NCI-H2081 treated with DMSO at 0.1 percent for 48 hours (cell line): ENCODE measurements at places on chromosomes 11 and 22.

GRCh38 chr11:123434911-123435310, 4.8 kb downstream of the GRAMD1B start:
- no peak for DNase-seq

- DNase-seq, result no peak
Measured at GRCh38 chr11:61111786-61112517, 9.7 kb downstream of the CD5 start.

- no peak for DNase-seq
Measured at GRCh38 chr22:17559188-17559587, 4.1 kb upstream of the SLC25A18 start.

DNA sequence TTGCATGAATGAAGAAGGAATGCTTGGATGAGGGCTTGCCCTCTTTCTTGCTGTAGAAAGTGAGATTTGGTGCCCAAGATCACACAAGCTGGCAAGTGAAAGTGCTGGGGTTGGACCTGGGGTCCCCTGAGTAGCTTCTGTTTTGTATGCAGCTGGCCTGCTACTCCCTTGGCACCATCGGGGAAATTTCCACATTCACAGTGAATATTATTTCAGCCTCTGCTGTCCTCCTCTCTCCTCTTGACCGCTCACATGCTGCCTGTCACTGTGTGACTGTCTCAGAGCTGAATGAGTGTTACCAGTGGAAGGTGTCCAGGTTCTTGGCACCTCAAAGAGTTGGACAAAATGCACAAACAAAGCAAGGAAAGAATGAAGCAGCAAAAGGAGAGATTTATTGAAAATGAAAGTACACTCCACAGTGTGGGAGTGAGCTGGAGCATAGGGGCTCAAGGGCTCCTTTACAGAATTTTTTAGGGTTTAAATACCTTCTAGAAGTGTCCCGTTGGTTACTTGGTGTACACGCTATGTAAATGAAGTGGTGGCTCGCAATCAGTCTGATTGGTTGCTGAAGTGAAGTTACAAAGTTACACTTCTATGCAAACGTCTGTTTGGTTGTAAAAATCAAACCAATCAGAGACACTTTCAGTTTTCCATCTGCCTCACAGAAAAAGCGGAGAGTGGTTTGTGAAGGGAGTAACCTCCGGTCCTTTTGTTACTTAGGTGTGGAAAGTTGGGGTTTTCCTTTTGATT, 87.4 kb downstream of the DEPDC5 start:
- DNase-seq, result no peak

GRCh38 chr22:28835630-28836189, 35.3 kb upstream of the XBP1 start:
- no peak for DNase-seq

GRCh38 chr11:46463701-46464421, 72.3 kb upstream of the CHRM4 start:
- DNase-seq, result no peak

DNA sequence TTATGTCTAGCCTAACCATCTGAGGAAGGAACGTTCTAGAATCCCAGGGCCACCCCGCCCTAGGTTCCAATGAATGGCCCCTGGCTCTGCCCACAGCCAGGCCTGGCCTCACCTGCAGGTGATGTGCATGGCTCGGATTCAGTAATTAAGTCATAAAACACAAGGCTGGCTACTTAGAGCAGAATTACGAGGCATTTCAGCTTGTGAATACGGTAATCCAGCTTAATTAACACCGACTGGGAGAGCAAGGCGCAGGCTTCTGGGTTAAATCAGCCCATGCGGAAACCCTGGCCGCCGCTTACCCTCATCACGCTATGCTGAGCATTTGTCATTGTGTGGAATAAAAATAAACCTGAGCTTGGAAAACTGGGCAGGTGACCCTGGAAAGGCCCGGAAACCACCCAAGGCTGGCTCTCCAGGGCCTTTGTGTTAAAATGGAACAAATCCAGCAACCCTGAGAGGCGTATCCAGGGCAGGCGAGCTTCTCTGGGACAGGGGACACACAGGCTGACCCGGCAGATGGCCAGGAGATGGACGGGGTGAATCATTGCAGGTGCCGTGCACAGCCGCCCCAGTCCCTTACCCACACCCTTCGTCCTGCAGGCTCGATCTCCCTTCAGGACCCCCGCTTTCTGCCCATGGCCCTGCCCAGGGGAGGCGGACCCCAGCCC, 220.2 kb downstream of the CTTN start:
- peak; percentile 30 for DNase-seq

DNA sequence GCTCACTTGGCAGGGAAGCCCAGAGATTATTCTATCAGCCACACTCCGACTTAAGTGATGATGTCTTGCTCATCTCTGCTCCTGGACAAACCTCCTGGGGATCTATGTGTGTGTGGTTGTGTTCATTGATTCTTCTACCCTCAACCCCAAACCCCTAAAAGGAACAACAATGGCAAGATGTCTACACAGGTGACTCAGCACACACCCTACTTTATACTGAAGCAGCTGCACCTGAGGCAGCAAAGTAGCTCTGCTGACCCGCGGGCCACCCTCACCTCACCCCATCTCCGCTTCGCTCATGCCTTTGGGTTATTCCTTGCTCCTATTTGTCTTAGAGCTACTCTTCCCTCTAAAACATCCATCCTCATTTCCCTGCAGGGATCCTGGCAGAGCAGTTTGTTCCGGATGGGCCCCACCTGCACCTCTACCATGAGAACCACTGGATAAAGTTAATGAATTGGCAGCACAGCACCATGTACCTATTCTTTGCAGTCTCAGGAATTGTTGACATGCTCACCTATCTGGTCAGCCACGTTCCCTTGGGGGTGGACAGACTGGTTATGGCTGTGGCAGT, 38.7 kb downstream of the TMEM45B start:
- DNase-seq, result no peak

DNA sequence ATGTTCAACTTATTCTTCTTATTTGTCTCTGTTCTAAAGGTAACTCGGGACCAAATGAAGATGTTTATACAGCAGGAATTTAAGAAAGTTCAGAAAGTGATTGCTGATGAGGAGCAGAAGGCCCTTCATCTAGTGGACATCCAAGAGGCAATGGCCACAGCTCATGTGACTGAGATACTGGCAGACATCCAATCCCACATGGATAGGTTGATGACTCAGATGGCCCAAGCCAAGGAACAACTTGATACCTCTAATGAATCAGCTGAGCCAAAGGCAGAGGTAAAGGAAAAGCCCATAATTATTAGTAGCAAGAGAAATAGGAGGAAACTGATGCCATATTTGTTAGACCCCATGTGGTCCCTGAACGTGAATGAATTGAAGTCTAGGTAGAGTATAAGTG, 63.3 kb downstream of the TRIM44 start:
- DNase-seq, result no peak

DNA sequence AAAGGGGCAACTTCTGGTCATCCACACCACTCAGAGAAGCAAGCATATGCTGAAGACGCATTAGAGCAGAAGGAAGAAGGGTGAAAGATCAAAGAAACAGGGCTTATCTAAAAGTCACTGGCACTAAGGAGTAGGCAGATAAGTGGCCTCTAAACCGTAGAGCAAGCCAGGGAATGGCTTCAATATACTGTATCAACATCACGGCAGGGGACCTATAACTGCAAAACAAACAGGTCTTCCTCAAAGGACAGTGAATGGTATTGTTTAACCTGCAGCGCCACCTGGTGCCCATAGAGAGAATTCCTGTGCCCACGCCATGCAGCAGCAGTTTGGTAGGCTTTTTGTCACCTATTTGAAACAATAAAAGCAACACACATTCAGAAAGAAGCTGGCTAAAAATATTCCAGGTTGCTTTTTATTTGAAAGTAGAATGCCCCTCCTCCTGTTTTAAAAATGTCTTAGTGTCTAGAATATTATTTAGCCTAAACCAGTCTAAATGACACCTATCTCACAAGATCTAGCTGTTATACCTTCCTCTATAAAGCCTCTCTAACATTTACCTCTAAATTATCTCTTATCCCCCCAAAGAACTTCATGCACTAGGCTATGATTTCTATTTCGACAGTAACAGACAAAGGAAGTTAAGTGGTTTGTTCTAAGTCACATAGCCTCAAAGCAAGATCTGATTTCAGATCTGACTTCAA, 21.8 kb downstream of the SNX19 start:
- peak; percentile 82 for DNase-seq

DNA sequence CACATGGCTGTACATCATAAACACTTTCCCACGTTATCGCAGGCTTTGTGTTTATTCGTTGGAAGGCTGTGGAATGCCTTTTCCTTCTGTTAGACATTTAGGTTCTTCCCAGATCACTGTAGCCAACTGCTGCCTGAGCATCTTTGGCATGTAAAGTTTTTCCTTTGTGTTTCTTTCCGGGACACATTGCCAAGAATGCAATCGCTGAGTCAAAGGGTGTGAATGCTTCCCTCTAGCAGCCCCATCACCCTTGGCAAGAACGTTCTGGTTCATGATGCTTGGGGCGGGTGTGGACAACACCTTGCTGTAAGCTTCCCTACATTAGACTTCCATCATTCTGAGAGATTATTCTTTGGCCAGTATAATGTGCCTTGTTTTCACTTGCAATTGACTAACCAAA, 136.2 kb downstream of the OSBP2 start:
- no peak for DNase-seq

GRCh38 chr11:115869780-115870431, 365.7 kb upstream of the CADM1 start:
- DNase-seq, result peak; percentile 25

DNA sequence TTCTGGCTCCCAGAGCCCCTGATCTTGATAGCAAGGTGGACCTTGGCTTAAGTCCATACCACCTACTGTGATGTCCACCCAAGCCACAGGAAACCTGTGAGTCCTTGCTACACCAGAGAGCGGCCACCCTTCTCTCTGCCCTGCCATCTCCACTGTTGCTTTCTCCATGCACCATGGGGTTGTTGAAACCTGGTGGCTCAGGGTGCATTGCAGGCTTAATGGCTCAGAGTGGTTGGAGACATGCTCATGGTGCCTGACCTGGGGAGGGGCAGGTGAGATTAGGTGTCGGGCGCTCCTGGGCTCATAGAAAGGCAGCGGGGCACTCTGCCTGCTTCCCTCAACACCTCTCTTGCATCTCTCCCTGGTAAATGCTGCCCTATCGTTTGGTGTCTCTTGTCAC, 25.0 kb upstream of the CACNG2 start:
- no peak for DNase-seq

DNA sequence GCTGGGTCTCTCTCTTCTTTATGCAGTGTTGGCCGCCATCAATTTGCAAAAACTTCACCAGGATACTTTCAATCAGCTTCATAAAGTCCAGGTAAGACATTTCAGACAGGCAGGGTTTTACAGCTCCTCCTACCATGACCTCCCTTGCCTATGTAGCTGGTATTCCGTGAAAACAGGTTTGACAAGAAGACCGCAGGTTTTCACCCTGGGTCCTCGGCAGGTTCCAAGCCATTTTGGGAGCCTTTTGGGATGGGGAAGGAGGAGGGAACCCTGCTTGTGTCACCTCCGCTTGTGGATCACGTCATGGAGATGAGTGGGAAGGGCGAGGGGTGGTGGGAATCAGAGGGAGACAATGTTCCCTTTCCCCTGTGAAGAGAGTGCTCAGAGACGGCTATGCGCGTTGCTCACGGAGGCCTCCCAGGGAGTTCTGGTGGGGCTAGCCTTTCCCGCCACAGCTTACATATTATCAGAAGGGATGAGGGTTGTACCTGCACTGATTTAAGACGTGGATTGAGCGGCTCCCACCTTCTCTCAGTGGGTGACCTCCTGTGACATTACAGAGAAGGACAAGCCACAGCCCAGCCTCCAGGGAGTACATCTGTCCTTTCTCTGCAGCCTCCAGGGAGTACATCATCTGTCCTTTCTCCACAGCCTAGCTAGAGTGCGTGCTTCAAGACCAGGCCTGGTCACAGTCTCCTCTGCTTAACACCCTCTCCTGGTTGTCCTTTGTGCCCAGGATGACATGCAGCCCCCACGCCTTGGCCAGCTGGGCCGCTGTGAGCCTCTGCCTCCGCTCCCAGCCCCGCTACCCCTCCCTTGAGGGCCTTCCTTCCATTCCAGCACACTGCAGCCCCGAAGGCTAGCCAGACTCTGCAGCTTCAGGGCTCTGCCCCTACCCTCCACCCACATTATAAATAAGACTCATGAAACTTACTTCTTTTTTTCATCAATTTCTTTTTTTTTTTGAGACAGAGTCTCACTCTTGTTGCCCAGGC, 17.2 kb downstream of the GLB1L3 start:
- no peak for DNase-seq

DNA sequence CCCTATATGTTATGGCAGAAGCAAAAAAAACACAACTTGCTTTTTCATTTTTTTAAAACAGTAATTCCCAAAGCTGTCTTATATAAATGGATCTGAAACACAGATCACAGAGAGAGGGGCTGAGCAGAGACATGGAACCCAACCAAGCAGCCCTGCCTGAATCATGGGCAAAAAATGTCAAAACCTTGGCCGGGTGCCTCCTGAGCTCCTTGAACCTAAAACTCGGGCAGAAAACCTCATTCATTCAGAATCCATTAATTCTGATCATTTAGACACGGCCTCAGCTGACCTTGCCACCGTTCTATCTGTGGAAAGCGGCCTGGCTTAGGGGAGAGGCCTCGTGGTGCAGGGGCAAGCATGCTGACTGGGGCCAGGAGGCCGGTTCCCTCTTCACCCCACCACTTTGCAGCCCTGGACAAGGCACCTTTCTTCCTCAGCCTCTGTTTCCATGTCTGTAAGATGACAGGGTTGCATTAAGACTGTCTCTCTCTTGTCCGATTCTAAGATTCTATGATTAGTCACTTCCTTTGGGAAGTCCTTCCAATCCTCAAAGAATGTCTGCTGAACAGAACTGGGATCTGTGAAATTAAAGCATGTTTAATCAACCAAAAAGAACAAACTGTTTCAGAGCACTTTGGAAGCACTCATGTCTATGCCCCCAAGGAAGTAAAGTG, 26.0 kb downstream of the TENM4 start:
- no peak for DNase-seq

DNA sequence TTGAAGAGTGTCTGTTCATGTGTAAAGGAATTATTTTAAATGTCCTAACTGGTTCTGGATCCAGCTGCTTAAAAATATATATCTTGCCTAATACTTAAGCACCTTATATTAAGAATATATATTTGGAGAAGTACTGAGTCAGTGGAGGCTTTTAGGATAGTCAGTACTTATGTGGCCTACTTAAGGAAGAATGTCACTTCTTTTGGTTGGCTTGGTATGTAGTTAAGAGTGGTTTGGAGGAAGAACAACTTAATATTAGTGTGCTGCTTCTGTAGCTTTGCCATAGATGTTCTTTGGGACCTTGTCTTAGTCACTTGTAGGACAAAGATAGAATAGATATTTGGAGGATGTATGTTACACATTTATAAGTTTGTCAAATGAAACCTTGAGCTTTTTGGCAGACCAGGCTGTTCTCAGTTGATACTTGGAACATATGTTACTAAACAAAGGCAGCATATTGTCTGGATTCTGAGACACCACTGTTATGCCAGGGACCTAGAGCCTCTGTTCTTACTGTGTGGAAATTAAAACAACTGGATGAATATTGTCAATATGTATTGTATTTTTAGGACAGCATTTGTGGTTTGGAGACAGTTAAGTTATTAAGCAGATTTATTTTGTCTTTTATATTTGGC, 4.9 kb downstream of the HIPK3 start:
- no peak for DNase-seq

- DNase-seq, result no peak
Measured at GRCh38 chr22:38429499-38430068, 25.4 kb downstream of the KCNJ4 start.
